A549 treated with CpdA at 1 μM for 4 hours (cell line): ENCODE measurements at places on chromosomes 3 and 15. TPM values are rescaled to one million over a fixed set of nuclear protein-coding genes. Genes with fewer than 3 reads are reported as not detected.

The C3orf85 gene
- not detected in 5 replicates for total RNA-seq

The MON1A gene
- total RNA-seq, result 5.0 to 9.9 TPM (median 8.2 TPM) in 5 replicates

The ERC2 gene
- total RNA-seq, result 0.09 TPM in 1 of 5 replicates, not detected in the others

The PIF1 gene
- total RNA-seq, result 16.2 to 23.1 TPM (median 20.2 TPM) in 5 replicates

The SAXO2 gene
- 1.6 to 3.6 TPM (median 3.1 TPM) in 5 replicates for total RNA-seq

The GPR15 gene
- not detected in 5 replicates for total RNA-seq

The FEM1B gene
- total RNA-seq, result 15.9 to 28.5 TPM (median 21.8 TPM) in 5 replicates

The AP3B2 gene
- 0.31 to 0.90 TPM (median 0.42 TPM) in 5 replicates for total RNA-seq

The CEP63 gene
- 11.4 to 21.1 TPM (median 14.6 TPM) in 5 replicates for total RNA-seq

The LHFPL4 gene
- 0.05 to 0.78 TPM (median 0.08 TPM) in 5 replicates for total RNA-seq

The SLC28A2 gene
- not detected in 5 replicates for total RNA-seq

The FRMD4B gene
- 0.85 to 2.8 TPM (median 1.4 TPM) in 5 replicates for total RNA-seq

The VEPH1 gene
- 0.07 to 0.10 TPM in 2 of 5 replicates, not detected in the others for total RNA-seq

The CISH gene
- 0.46 to 0.78 TPM (median 0.66 TPM) in 5 replicates for total RNA-seq

The SEMA3B gene
- 4.8 to 9.3 TPM (median 6.9 TPM) in 5 replicates for total RNA-seq

The SEMA6D gene
- total RNA-seq, result not detected in 5 replicates

The CTDSPL gene
- total RNA-seq, result 9.8 to 11.6 TPM (median 11.0 TPM) in 5 replicates
